ENCODE measurements at places on chromosomes 1 and 21. TPM values are rescaled to one million over a fixed set of nuclear protein-coding genes. Genes with fewer than 3 reads are reported as not detected.

- DNase-seq = no peak
These were observed 18.7 kb upstream of the FMOD start for GRCh38 chr1:203369666-203370065.

DNA sequence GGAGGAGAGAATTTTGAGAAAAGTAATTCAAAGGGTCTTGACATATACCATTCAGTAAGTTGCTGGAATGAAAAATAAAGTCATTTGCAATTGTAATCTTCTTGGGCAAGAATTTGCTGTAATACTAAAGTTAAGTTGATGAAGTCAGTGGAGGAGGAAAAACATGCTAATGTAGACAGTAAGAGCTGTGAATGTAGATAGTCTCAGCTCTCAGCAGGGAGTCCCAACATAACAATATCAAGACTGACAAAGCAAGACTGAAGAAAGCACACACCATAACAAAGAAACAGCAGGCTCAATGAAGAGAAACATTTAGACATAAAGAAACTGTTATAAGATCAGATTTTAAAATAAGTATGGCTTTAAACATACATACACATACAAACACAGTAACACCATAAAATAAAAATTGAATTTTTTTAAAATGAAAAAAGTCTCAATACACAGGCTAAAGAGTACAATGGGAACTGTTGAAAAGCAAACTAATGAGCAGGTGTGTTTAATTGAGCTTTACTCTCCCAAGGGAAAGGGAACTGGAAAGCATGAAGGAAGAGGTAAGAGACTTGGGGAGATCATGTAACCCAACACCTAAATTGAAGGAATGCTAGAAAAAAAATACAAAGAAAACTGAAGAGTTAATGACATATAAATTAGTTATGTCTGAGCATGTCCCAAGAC is 336.3 kb upstream of the NCAM2 start:
- no peak for DNase-seq

Gene ADIPOR1
- 126 TPM for total RNA-seq

- no peak for DNase-seq
These were observed 51.3 kb downstream of the UBE4B start for GRCh38 chr1:10084045-10084444.

Gene LRRC40
- total RNA-seq = 10.3 TPM

DNA sequence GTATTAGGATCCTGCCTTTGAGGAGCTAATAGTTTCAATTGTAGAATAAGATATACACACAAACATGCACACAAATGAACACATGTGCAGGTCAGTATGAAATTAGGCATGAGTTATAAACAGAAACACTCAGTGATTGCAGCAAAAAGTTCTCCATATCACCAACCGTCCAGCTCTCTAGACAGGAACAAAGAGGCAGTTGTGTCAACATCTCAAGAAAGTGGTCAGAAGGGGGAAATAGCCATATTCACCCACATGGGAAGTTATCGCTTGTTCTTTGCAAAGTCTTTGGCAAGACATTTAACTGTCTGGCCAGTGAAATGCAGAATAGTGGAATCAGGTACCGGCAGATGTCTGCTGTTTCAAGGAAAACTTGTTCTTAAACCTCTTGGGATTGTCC is 29.4 kb upstream of the PIGC start:
- no peak for DNase-seq
